ENCODE measurements at places on chromosomes 16 and 17. TPM values are rescaled to one million over a fixed set of nuclear protein-coding genes. Genes with fewer than 3 reads are reported as not detected.

The NT5M gene
- 2.4 TPM for total RNA-seq

The CDH16 gene
- not detected for total RNA-seq

The RHBDF2 gene
- 11.8 TPM for total RNA-seq

DNA sequence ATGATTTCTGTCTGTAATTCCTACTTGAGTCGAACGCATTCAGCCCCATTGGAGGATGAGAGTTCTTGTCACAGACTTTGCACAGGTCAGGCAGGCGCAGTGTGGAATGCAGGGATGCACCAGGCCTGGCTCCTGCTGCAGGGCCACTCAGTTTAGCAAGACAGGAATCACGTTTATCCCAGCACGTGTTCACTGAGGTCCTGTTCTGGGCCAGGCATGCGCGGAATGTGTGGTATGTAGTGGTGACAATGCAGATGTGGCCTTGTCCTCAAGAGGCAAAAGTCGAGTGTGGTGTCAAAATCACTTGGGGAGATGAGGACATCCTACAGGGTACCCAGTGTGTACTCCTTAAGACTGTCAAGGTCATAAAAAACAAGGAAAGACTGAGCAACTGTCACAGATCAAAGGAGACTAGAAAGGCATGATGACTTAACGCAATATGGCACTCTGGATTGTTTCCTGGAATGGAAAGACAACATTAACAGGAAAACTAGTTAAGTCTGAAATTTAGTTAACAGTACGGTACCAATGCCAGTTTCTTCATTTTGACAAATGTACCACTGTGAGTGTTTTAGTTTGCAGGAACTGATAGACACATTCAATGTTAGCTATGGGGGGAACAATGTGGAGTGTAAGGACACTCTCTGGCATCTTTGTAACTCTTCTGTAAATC lies 121.5 kb upstream of the ADAMTS18 start:
- H3K27ac ChIP-seq = no peak overlapping the region
- no peak for DNase-seq
- H3K27me3 ChIP-seq = peaks cover 14% of the 10 kb centered on the region
- H3K36me3 ChIP-seq = no peaks in the 10 kb centered on the region
- H3K4me3 ChIP-seq = no peak overlapping the region
- H3K4me1 ChIP-seq = no peaks in the 10 kb centered on the region

- H3K27me3 ChIP-seq = no peaks in the 10 kb centered on the region
- H3K4me3 ChIP-seq = no peak overlapping the region
- H3K27ac ChIP-seq = no peak overlapping the region
Observed at GRCh38 chr17:57002904-57003303, 25.0 kb downstream of the SCPEP1 start.

DNA sequence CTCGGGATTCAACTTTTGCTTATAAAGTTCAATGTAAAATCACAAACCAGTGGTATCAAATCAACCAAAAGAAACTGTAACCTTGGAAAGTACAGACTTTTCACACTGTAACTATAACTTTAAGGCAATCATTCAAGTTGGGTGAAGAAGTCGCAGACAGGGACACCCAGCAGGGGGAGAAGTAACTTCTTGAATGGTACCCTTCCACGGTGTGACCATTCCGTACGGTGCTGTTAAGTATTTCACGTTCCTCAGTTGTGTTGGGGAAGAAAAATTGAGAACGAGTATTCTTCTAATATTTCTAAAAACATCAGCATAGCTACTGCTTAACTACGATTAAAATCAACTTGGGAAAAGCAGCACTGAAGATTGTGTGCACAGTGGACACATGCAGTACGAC lies 55.8 kb downstream of the MYH10 start:
- DNase-seq = no peak
- peaks cover 24% of the 10 kb centered on the region for H3K36me3 ChIP-seq
- H3K4me1 ChIP-seq = no peaks in the 10 kb centered on the region
- no peak overlapping the region for H3K27ac ChIP-seq
- H3K4me3 ChIP-seq = no peak overlapping the region

GRCh38 chr17:63099425-63099824 lies 133.4 kb downstream of the TANC2 start:
- no peak overlapping the region for H3K27ac ChIP-seq
- H3K27me3 ChIP-seq = no peaks in the 10 kb centered on the region
- no peaks in the 10 kb centered on the region for H3K36me3 ChIP-seq
- no peak for DNase-seq
- peaks cover 3% of the 10 kb centered on the region for H3K4me1 ChIP-seq

DNA sequence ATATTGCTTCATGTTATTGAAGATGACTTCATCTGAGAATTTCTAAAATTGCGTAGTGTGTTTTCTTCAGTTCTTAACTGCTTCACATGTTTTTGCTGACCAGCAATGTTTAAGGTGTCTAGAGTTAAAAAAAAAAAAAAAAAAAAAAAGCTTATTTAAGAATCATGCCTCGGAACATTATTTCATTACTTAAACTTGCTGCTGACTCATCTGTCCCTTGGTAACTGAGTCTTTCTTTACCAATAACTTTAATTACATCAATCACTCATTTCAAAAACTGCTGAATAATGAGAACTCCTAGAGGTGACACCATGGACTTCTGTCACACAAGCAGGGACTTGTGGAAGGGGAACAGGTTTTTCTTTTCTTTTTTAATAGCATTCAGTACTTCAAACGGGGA lies 16.2 kb downstream of the IRX5 start:
- H3K27ac ChIP-seq = no peak overlapping the region
- H3K27me3 ChIP-seq = peaks cover 75% of the 10 kb centered on the region
- H3K4me1 ChIP-seq = no peaks in the 10 kb centered on the region
- H3K36me3 ChIP-seq = no peaks in the 10 kb centered on the region

DNA sequence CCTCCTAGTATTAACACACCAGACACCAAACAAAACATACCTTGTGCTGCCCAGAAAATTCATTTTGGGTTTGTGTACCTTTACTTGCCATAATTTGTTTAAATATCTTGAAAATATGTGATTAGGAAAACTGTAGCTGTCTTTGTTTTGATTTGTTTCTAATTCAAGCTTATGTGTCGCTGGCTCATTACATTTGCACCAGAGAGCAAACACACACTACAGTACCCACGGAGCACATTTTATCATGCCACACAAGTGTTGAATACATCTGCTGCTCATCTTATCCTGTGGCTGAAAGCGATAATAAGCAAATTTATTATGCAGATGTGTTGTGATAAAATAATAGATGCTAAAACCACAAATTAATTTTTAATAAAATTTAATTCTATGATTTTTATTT lies 63.1 kb downstream of the SPAG9 start:
- peaks cover 2% of the 10 kb centered on the region for H3K36me3 ChIP-seq
- DNase-seq = no peak
- no peak overlapping the region for H3K4me3 ChIP-seq
- peaks cover 12% of the 10 kb centered on the region for H3K4me1 ChIP-seq

- peaks cover 3% of the 10 kb centered on the region for H3K4me1 ChIP-seq
- H3K27ac ChIP-seq = no peak overlapping the region
- no peak overlapping the region for H3K4me3 ChIP-seq
- DNase-seq = no peak
- H3K36me3 ChIP-seq = peaks cover under 1% of the 10 kb centered on the region
Observed at GRCh38 chr17:1008008-1008761, 11.3 kb downstream of the TIMM22 start.

- H3K36me3 ChIP-seq = no peaks in the 10 kb centered on the region
- H3K4me3 ChIP-seq = no peak overlapping the region
- no peak for DNase-seq
- no peak overlapping the region for H3K27ac ChIP-seq
- peaks cover 16% of the 10 kb centered on the region for H3K27me3 ChIP-seq
- H3K4me1 ChIP-seq = peaks cover 8% of the 10 kb centered on the region
Observed at GRCh38 chr17:39889200-39889599, 21.2 kb downstream of the ZPBP2 start.

DNA sequence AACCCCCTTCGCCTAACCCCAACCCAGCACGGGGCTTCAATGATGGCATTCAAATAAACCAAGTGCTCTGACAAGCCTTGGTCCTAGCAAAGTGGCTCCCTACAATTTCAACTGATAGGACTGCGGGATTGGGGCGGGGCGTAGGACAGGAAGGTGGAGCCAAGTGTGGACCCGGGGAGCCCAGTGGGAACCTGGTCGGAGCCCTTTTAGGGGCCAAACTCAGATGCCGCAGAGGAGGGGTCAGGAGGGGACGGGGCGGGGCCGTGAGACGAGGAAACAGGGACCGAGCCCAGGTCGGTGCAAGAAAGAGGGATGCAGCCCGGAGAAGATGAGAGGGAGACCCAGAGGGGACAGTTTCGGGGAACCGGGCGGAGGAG lies 13.2 kb upstream of the CDIPT start:
- no peaks in the 10 kb centered on the region for H3K36me3 ChIP-seq
- peaks cover 28% of the 10 kb centered on the region for H3K27me3 ChIP-seq
- DNase-seq = no peak
- no peak overlapping the region for H3K27ac ChIP-seq
- no peaks in the 10 kb centered on the region for H3K4me1 ChIP-seq

DNA sequence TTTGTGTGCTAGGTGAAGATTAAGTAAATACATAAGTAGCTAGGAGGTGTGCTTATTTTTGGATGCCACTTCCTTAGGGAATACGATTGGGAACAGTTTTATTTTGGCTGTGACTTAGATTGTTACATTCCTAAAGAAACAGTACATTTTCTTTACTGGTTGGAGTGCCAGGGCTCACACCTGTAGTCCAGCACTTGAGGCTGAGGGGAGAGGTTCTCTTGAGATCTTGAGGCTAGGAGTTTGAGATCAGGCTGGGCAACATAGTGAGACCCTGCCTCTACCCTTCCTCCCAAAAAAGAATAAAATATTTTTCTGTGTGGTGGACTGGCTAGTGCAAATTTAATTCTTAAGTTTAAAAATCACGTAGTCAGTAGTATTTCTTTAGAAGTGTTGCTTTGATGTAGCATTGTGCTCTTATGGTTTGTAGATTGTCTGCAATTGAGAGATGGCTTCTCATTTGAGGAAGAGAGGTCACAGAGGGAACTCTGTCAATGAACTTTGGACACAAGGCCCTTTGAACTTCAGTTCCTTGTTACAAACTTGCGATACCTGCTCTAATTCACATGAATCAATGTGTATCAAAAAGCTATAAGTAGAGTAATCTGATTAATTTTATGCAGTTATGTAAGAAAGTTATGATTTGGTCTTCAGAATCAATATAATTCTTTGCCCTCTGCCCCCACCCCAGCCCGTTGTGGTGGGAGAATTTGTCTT lies 7.1 kb downstream of the HAPSTR1 start:
- no peak for DNase-seq
- H3K4me3 ChIP-seq = no peak overlapping the region
- H3K36me3 ChIP-seq = peaks cover 30% of the 10 kb centered on the region
- H3K4me1 ChIP-seq = peaks cover 41% of the 10 kb centered on the region
- H3K27me3 ChIP-seq = no peaks in the 10 kb centered on the region

DNA sequence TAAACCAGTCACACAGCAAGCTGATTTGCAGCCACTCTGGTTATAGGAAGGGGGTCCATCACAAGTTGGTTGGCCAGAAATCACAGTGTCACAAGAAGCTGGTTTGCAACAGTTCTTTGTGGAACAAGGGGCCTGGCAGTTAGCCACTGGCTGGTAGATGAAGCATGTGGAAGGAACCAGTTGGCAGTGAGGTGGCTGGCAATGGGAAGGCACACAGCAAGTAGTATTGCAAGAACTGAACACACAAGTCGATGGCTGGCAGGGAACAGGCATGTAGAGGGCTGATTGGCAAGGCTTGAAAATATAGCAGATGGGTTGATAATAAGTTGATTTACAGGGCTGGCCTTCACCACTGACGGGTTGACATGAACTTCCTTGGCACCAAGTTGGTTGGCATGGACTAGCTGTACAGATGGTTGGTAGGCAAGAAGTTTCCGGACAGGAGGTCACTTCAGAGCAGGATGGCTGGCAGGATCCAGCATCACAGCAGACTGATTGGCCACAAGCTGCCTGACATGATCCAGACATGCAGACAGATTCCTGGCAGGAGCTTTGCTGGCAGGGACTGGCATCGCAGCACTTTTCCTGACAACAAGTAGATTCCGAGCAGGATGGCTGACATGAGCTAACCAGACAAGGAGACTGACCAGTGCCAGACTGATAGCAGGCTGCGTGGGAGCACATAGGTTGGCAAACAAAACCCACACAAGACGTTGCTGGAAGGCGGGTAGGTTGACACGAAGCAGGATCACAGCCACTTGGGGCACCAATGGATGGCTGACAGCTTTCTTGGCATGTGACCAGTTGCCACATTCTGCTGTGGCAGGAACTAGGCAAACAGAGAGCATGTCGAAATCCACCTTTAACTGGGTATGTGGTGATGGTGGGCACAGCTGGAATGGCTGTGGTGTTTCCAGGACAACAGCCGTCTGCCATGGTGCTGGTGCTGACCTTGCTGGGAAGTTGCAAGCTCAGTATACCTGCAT lies at the start of gene KRTAP29-1:
Gene KRTAP29-1 (minus strand): TSS at position 936 of the 986 bp plus-strand sequence. CDS start 0 bp downstream, at position 936.
- no peak for DNase-seq
- H3K36me3 ChIP-seq = no peaks in the 10 kb centered on the region
- H3K27me3 ChIP-seq = peaks cover 9% of the 10 kb centered on the region
- H3K27ac ChIP-seq = no peak within 1 kb of the TSS
- H3K4me1 ChIP-seq = no peaks in the 10 kb centered on the region
- H3K4me3 ChIP-seq = no peak within 1 kb of the TSS

GRCh38 chr17:81807210-81807719 lies 3.3 kb downstream of the GCGR start:
- H3K27ac ChIP-seq = no peak overlapping the region
- peaks cover 44% of the 10 kb centered on the region for H3K27me3 ChIP-seq
- no peaks in the 10 kb centered on the region for H3K36me3 ChIP-seq
- H3K4me3 ChIP-seq = no peak overlapping the region
- DNase-seq = no peak

- peaks cover 7% of the 10 kb centered on the region for H3K27me3 ChIP-seq
- peaks cover 11% of the 10 kb centered on the region for H3K4me1 ChIP-seq
- H3K36me3 ChIP-seq = no peaks in the 10 kb centered on the region
- no peak for DNase-seq
Observed at GRCh38 chr16:56352351-56353053, 72.8 kb downstream of the AMFR start.

All from progenitor cell of endocrine pancreas (in vitro differentiated cells).